ENCODE measurements at places on chromosomes 13 and 19.

- H3K4me1 ChIP-seq: no peaks in the 10 kb centered on the region
- no peak for DNase-seq
- no peak overlapping the region for H3K27ac ChIP-seq
- H3K4me3 ChIP-seq: no peak overlapping the region
- H3K36me3 ChIP-seq: peaks cover 57% of the 10 kb centered on the region
- no peaks in the 10 kb centered on the region for H3K27me3 ChIP-seq
These were observed 14.1 kb downstream of the GPALPP1 start for GRCh38 chr13:45003417-45003816.

GRCh38 chr13:72745260-72745659 lies 17.5 kb downstream of the BORA start:
- peaks cover 88% of the 10 kb centered on the region for H3K36me3 ChIP-seq
- H3K27me3 ChIP-seq: no peaks in the 10 kb centered on the region
- no peaks in the 10 kb centered on the region for H3K4me1 ChIP-seq
- H3K4me3 ChIP-seq: no peak overlapping the region
- no peak overlapping the region for H3K27ac ChIP-seq

DNA sequence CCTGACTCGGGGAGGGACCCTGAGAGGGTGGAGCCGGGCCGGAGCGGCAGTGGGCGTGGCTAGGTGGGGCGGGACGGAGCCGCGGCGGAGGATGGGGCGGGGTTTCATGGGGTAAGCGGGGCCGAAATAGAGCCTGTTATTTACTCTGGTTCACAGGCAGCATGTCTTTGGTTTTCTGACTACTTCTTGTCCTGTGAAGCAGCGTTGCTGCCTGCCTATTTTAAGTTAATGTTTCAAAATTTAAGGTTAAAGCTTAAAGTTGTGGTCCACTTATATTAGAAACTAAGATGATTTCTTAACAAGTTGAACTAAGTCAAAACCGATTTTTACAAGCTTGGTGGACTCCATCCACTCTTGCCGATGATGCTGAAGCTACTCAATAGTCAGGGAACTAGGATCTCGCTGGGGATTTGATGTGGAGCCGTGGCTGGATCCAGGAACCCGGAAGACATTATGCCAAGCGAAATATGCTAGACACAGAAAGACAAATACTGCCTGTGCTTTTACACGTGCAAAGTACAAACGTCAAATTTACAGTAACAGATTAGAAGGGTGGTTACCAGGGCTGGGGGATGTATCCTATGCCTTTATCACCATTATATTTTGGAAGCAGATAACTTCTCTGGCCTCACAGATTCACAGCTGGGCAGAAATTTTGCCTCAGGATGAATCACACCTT lies 433 bp upstream of the ZNF616 start:
- H3K27ac ChIP-seq: peak overlapping the region; percentile 53
- no peak for DNase-seq
- peaks cover 24% of the 10 kb centered on the region for H3K4me1 ChIP-seq
- peaks cover 18% of the 10 kb centered on the region for H3K36me3 ChIP-seq
- no peaks in the 10 kb centered on the region for H3K27me3 ChIP-seq

DNA sequence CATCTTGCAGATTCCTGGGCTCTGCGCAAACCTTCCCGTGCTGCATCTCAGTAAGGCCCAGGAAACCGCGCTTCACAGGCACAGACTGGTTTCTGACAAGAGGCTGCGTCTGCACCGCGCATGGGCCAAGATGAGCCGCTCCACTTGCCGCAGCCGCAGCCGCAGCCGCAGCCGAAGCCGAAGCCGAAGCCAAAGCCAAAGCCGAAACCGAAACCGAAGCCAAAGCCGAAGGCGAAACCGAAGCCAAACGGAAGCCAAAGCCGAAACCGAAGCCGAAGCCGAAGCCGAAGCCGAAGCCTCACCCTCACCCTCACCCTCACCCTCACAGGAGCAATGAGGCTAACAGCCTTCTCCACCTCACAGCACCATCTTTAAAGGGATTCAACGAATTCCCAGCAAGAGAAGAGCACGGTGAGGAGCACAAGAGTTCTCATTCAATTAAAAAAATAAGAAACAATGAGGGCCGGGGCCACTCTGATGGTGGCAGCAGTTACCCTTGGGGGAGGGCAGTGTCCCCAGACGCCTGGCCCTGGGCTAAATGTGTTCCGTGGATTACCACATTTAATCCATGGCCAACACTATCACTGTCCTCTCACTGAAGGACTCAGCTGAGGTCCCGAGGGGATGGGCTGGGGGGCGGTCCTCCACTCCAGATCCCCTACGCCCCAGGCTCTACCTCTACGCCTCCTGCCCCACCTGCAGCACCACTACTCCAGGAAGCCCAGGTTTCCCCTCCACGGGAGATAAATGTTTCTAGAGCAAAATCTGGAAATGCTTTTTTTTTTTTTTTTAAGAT lies 29.1 kb downstream of the ZNF787 start:
- H3K4me1 ChIP-seq: no peaks in the 10 kb centered on the region
- no peaks in the 10 kb centered on the region for H3K27me3 ChIP-seq

DNA sequence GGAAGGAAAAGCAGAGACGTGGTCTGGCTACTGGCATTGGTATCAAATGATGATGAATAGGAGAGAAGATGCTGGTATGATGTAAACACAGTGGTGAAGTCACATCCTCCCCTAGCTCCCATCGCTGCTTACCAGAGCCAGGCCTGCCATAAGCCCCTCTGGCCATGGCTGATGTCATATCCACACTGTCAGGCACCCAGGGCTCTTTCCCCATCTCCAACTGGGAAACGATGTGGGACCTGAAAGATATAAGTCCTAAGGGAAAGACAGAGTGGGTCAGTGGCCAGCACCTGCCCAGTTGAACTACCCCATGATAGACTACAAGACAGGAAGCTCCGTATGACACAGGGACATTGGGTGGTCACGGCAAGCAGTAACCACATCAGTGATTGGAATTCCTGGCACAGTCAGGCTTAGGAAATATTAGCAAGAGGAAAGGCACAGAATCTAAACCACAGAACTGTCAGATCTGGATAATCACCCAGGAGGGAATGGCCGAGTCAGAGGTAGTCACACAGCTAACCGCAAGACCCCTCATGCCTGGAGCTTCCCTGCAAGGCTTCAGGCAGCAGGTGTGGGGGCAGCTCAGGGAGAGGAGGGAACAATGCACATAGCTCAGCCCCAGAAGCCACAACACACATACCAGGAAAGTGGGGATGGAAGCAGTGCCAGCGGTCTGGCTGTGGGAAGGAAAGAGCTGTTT lies 3.8 kb downstream of the ZNF792 start:
- H3K36me3 ChIP-seq: peaks cover 58% of the 10 kb centered on the region
- H3K27me3 ChIP-seq: peaks cover 11% of the 10 kb centered on the region
- no peak overlapping the region for H3K4me3 ChIP-seq
- H3K27ac ChIP-seq: no peak overlapping the region
- H3K4me1 ChIP-seq: peaks cover 32% of the 10 kb centered on the region
- no peak for DNase-seq

- H3K27ac ChIP-seq: no peak overlapping the region
- DNase-seq: no peak
- no peaks in the 10 kb centered on the region for H3K36me3 ChIP-seq
- no peak overlapping the region for H3K4me3 ChIP-seq
- H3K4me1 ChIP-seq: no peaks in the 10 kb centered on the region
- H3K27me3 ChIP-seq: no peaks in the 10 kb centered on the region
These were observed 38.3 kb upstream of the C19orf12 start for GRCh38 chr19:29753190-29753933.
